ENCODE measurements at places on chromosomes 1 and 21.

- peak; percentile 97 for DNase-seq
- no peaks in the 10 kb centered on the region for H3K4me1 ChIP-seq
- H3K27ac ChIP-seq = no peak overlapping the region
These were observed 79.0 kb upstream of the NFASC start for GRCh38 chr1:204791453-204792353.

- H3K4me3 ChIP-seq = no peak overlapping the region
- H3K36me3 ChIP-seq = no peaks in the 10 kb centered on the region
- DNase-seq = no peak
These were observed 41.8 kb downstream of the SKI start for GRCh38 chr1:2269922-2270259.

DNA sequence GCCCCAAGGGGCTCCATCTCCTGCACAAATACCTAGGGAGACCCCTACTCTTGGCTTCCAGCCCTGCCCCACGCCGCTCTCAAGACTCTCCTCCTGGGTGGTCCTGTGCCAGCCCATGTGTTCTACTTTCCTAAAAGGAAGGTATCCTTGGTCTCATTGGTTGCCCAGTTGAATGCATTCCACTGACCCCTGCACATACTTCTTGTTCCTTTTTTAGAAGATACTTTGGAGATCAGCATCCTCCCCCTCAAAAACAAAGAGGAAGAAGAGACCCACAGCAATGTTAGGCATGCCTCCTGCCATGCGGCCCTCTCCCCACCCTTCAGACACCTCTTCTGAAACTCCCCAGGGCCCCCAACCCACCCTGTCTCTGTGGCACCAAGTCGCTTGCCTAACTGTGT is 4.1 kb downstream of the SLAMF9 start:
- no peaks in the 10 kb centered on the region for H3K36me3 ChIP-seq
- no peak overlapping the region for H3K27ac ChIP-seq
- DNase-seq = no peak
- no peaks in the 10 kb centered on the region for H3K27me3 ChIP-seq
- no peak overlapping the region for H3K4me3 ChIP-seq

DNA sequence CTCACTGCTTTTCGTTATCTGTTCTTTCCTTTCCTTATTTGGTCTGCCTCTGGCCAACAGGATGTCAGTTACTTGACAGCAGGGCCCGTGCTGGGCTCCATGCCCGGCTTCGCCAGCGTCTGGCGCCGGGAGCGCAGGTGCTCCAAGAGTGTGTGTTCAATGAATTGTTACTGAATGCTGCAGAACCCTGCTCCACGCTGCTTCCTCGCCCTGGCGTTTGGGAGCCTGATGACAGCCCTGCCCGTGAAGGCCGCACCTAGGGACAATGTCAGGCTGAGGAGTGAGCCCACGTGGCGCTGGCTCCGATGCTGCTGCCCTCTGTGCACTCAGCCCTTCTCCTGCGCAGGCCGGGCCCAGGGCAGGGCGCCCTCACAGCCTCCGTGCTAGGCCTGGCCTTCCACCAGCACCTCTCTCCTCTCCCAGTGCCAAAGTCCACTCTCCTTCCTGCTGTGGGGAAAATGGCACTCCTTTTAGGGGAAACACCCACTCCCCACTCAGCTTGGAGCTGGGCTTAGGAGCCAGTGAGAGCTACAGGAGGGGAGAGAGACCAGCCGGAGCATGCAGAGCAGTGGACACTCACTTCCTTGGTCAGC is 51.4 kb downstream of the ACBD3 start:
- no peak overlapping the region for H3K4me3 ChIP-seq
- peaks cover 8% of the 10 kb centered on the region for H3K4me1 ChIP-seq
- no peaks in the 10 kb centered on the region for H3K36me3 ChIP-seq
- no peak for DNase-seq
- H3K27me3 ChIP-seq = no peaks in the 10 kb centered on the region

DNA sequence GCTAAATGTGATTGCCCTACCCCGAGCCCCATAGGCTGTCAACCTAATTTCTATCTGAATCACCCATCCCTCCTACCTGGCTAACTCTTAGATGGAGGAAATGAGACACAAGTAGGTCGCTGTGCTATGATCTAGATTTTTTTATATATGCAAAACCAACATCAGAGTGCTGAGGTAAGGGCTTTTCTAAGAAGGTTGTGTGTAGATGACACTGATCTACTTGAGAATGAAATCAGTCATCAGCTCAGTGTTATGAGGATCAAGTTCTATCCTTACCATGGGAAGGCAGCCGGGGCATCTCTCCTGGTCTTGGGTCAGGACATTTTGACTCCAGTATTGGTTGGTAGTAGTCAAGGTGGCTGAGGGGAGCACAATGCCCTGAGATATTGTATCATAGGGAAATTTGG is 23.6 kb downstream of the SLAMF1 start:
- no peak for DNase-seq
- no peak overlapping the region for H3K4me3 ChIP-seq
- H3K36me3 ChIP-seq = no peaks in the 10 kb centered on the region
- H3K4me1 ChIP-seq = no peaks in the 10 kb centered on the region

DNA sequence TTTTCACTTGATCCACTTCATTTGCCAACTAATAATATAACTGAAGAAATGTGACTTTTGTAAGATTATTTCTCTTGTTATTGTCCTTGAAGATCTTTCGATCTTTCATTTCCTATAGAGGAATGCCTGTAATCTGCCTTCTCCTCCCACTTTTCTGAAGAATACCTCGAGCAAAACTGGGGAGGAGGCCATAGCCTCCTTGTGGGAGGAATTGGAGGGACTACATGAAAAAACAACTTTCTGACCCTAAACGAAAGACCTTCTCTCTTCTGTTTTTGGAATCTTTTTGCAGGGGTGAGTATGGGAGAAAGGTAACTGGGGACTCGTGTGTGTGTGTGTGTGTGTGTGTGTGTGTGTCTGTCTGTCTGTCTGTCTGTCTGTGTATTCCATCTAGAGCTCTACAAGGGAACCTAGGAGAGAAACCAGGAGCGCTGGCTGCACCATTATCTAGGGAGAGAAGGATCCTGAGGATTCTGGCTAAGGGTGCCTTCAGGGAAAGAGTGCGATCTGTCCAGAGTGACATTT is 32.4 kb upstream of the MAB21L3 start:
- peak; percentile 56 for DNase-seq
- no peaks in the 10 kb centered on the region for H3K4me1 ChIP-seq
- H3K27me3 ChIP-seq = no peaks in the 10 kb centered on the region
- H3K4me3 ChIP-seq = no peak overlapping the region

GRCh38 chr1:188166654-188167053 is 1337.9 kb downstream of the PLA2G4A start:
- H3K4me1 ChIP-seq = no peaks in the 10 kb centered on the region
- H3K27me3 ChIP-seq = no peaks in the 10 kb centered on the region
- no peaks in the 10 kb centered on the region for H3K36me3 ChIP-seq
- no peak for DNase-seq

DNA sequence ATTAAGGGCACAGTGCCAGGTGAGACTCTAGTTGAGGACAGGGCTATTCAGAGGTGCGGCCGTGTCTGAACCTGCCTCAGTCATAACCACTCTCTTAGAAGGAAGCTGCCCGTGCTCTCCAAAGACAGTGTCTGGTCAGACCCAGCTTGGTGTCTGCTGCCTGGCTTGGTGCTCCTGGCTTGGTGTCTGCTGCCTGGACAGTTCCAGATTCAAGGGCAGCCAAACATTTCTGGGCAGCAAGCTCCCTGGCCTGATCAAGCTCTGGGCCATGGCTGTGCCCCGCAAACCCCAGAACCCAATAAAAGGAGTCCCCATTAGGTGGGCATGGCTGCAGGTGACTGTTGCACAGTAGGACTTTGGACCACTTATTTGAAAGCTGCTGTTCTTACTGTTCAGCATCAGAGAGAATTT is 27.7 kb downstream of the NEK2 start:
- no peak overlapping the region for H3K4me3 ChIP-seq
- H3K36me3 ChIP-seq = no peaks in the 10 kb centered on the region
- DNase-seq = no peak

DNA sequence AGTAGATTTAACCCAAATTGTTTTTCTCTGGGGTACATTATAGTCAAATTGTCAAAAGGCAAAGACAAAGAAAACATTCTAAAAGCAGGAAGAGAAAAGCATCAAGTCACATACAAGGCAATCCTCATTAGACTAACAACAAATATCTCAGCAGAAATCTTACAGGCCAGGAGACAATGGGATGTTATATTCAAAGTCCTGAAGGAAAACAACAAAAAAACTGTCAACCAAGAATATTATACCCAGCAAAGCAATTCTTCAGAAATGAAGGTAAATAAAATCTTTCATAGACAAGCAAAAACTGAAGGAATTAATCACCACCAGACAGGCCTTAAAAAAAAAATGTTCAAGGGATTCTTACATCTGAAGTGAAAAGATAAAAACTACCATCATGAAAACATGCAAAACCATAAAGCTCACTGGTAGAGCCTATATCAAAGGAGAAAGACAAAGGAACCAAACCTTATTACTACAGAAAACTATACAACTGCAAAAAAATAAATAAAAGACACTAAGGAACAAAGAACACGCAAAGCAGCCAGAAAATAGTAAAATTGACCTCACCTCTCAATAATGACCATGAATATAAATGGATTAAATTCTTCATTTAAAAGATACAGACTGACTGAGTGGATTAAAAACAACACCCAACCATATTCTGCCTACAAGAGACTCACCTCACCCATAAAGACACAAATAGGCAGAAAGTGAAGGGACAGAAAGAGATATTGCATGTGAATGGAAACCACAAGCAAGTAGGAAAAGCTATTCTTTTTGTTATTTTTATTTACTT is 113.8 kb upstream of the ZC3H11B start:
- no peaks in the 10 kb centered on the region for H3K36me3 ChIP-seq
- H3K27ac ChIP-seq = no peak overlapping the region
- H3K4me3 ChIP-seq = no peak overlapping the region
- no peak for DNase-seq

DNA sequence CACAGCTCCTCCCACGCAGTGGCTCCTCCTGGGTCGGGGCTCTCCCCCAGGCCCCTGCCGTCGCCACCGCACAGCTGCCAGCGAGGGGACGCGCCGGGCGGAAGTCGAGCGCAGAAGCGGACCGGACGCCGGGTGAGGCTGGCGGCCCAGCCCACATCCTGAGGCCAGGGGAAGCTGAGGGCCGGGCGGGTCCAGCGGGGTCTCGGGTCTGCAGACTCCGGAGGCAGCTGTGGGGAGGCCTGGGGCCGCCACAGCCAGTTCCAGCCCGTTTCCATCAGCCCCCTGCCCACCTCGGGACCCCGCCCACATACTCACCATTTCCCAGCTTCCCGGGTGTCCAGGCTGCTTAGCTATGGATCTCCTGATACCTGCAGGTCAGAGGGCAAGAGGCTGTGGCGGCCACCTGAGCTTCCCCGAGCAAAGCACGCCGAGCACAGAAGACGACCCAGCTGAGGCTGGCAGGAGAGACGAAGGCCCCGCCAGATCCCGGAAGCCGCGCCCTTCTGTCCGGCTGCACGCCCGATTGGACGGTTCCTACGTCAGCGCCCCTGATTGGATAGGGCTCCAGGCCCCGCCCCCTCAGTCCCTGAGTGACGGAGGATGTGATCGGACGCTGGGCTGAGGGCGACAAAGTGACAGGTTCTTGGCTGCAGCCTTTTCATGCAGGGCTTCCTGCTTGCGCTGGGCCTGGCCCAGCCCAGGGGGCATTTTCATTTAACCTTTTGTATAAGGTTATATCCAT is 38.7 kb upstream of the ZNF124 start:
- no peaks in the 10 kb centered on the region for H3K27me3 ChIP-seq
- no peaks in the 10 kb centered on the region for H3K36me3 ChIP-seq
- peak; percentile 99 for DNase-seq
- H3K4me3 ChIP-seq = peak overlapping the region; percentile 68
- peaks cover 23% of the 10 kb centered on the region for H3K4me1 ChIP-seq

DNA sequence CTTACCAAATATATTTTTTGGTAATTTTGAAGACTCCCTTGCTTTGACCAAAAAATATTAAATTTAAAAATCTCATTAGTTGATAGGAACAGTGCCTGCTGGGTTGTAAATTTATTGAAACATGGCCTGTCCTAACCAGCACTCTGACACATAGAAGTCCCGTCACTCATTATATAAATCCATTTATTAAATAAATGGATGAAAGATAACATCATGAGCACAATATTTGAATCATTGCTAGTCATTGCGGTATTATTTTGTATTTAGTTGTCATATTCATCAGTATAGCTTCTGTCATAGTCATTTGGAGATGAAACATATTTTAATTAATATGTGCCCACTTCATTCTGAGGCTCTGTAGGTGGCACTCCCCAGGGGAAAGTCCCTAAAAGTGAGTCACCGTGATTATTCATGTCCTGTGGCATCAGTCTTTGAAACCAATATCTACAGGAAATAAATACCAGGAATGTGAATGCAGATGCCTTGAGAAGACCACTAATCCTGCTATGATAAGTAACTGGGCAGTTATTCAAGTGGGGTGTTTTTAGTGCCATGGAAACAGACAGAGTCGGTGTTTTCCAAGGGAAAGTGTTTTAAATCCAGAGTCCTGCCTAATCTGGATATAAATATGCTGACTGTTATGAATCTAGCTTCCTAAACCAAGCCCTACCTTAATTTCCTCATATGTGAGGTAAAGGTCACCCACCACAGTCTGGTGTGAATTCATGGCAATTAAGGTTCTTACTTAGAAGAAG is 302.0 kb downstream of the DUSP10 start:
- H3K4me3 ChIP-seq = no peak overlapping the region
- H3K27me3 ChIP-seq = no peaks in the 10 kb centered on the region
- no peak for DNase-seq

DNA sequence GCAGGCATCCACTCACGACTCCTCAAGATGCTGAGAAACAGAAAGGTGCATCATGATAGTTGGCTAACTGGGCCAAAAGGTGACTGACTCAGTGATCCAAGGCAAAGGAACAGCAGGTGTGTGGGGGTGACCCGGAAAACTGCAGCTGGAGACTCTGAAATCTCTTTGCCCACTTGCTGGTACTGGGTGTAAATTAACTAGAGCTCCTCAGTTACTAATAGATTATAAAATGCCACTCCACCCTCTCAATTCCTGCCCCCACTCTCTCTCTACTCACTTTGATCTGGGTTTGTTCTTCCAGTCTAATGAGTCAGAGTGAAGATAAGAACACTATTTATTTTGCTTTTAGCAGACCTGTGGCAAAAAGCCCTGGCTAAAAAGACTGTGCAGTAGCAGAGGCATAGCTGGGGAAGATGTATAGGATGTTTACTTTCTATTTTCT is 7.2 kb upstream of the PIGC start:
- H3K36me3 ChIP-seq = no peaks in the 10 kb centered on the region
- no peaks in the 10 kb centered on the region for H3K27me3 ChIP-seq

- no peaks in the 10 kb centered on the region for H3K4me1 ChIP-seq
- H3K27ac ChIP-seq = no peak overlapping the region
- DNase-seq = no peak
- H3K27me3 ChIP-seq = no peaks in the 10 kb centered on the region
These were observed 28.4 kb downstream of the FABP3 start for GRCh38 chr1:31344503-31344902.

DNA sequence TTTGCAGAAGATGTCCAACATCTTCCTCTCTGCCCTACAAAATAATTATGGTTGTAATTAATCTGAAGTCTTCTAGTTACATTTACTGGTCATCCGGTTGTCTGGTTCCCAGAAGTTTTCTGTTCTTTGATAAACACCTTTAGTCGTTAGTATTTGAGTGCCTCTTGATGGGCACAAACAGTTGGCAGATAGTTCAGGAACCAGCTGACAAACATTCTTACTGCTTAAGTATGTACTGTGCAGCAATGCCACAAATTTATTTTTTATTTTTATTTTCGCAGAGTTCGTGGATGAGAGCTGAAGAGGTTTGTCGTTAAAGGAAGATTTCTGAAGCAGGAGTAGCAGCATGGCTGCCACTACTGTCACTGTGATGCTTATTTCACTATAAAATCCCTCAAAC is 84.7 kb downstream of the RABGAP1L start:
- no peak overlapping the region for H3K27ac ChIP-seq
- no peaks in the 10 kb centered on the region for H3K4me1 ChIP-seq
- no peak for DNase-seq
- no peaks in the 10 kb centered on the region for H3K27me3 ChIP-seq
- no peaks in the 10 kb centered on the region for H3K36me3 ChIP-seq
